H9 (cell line): ENCODE measurements at places on chromosomes 3 and 15. TPM values are rescaled to one million over a fixed set of nuclear protein-coding genes. Genes with fewer than 3 reads are reported as not detected.

Gene TMEM40
- total RNA-seq = not detected in 2 replicates

Gene CYP1A1
- total RNA-seq = 0.33 TPM in 1 of 2 replicates, not detected in the other

Gene TGM5
- not detected in 2 replicates for total RNA-seq

Gene WNT7A
- not detected in 2 replicates for total RNA-seq

Gene CCDC39
- total RNA-seq = 0.59 and 0.79 TPM in 2 replicates

Gene TM6SF1
- 0.96 and 0.99 TPM in 2 replicates for total RNA-seq

Gene POLQ
- 14.7 and 15.4 TPM in 2 replicates for total RNA-seq

Gene UBA3
- 64.5 and 67.2 TPM in 2 replicates for total RNA-seq

Gene C3orf70
- total RNA-seq = 0.52 and 0.66 TPM in 2 replicates

Gene CFAP91
- total RNA-seq = 2.2 and 2.3 TPM in 2 replicates

Gene CIDEC
- total RNA-seq = not detected in 2 replicates

Gene TRIM42
- total RNA-seq = not detected in 2 replicates

Gene C3orf85
- total RNA-seq = not detected in 2 replicates

Gene ARRDC4
- total RNA-seq = 8.1 and 8.7 TPM in 2 replicates

Gene NLGN1
- 5.2 and 5.5 TPM in 2 replicates for total RNA-seq

Gene NPAP1
- total RNA-seq = 0.04 and 0.07 TPM in 2 replicates

Gene TIMP4
- total RNA-seq = 8.4 and 8.5 TPM in 2 replicates

Gene ZIC1
- total RNA-seq = not detected in 2 replicates

Gene PLOD2
- 17.9 and 19.3 TPM in 2 replicates for total RNA-seq

Gene ARL8B
- 29.0 and 30.6 TPM in 2 replicates for total RNA-seq

Gene MEGF11
- total RNA-seq = 1.2 and 1.6 TPM in 2 replicates

Gene ROBO2
- 2.0 and 2.3 TPM in 2 replicates for total RNA-seq

Gene SLC30A4
- 0.02 TPM in 1 of 2 replicates, not detected in the other for total RNA-seq

Gene SCN11A
- total RNA-seq = 0.17 and 0.20 TPM in 2 replicates

Gene CFAP100
- 0.26 and 0.44 TPM in 2 replicates for total RNA-seq

Gene ABHD14A
- total RNA-seq = 3.0 and 3.1 TPM in 2 replicates

Gene EXD1
- not detected in 2 replicates for total RNA-seq

Gene DPPA2
- total RNA-seq = 3.1 and 3.2 TPM in 2 replicates

Gene UQCRC1
- 285 and 299 TPM in 2 replicates for total RNA-seq

Gene AP3S2
- 33.9 and 38.5 TPM in 2 replicates for total RNA-seq
